ENCODE measurements at places on chromosomes 5 and 9. TPM values are rescaled to one million over a fixed set of nuclear protein-coding genes. Genes with fewer than 3 reads are reported as not detected.

Gene TAF11L6
- not detected for polyA plus RNA-seq

DNA sequence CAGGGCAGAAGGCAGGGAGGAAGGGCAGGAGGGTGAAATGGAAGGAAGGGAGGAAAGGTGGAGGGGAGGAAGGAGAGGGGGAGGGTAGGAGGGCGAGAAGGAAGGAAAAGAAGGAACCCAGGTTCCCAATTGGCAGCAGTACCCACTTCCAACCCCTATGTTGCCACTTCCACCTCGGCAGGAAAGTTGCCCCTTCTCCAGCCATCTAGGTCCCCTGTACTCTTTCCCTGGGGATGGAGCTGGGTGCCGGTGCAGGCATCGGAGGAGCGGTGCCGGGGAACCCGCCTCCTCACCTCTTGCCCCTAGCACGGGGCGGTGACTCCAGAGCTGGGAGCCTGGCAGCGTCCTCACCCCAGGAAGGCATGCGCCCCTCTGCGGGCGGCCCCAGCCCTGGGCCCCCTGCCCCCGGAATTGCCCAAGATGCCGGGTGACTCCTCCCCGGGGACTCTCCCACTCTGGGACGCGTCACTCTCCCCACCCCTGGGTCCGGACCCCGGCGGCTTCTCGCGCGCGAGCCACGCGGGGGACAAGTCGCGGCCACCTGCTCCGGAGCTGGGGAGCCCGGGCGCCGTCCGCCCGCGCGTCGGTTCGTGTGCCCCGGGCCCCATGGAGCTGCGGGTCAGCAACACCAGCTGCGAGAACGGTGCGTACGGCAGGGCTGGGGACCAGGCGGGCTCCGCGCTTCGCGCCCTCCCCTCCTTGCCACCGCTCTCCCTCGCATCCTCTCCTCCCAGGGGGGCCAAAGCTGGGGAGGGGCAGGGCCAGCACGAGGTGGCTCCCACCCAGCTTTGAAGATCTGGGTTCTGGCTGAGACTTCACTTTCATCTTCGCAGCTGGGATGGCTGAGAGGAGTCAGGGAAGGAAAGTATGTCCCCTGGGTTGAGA, at the start of gene NIPAL4:
TSS of gene NIPAL4 (plus strand) at position 499 of the 885 bp plus-strand sequence. CDS start at position 607, 108 bp downstream.
- no peak for DNase-seq

Gene ARHGEF37
- 6.9 TPM for polyA plus RNA-seq

DNA sequence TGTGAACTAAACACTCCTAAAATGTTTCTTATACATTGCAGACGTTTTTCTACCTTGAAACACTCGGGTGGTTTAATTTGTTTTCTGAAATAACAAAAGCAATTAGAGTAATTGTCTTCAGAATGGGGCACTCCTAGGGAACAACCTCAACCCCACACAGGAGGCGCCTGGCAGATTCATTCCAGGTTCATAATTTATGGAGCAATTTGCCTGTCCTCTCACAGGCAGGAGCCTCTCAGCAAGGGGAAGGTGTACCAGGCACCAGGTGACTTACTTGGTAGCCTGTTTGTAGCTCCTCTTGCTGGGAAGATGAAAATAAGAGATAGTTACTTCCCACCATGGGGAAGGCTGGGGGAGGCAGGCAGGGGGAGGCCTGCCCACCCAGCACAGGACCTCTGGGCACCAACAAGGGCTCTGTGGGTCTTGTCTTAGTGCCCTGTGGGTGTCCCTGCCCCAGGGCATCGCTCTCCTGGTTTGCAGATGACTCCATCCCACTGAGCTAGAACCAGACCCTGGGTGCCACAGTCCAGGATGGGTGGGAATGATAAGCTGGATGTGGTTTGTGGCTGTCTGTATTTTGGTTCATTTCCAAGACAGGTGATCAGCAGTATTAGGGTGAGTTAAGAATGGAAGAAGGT, 144.4 kb downstream of the FSTL4 start:
- no peak for DNase-seq

- DNase-seq: no peak
These were observed 221.0 kb downstream of the DCP2 start for GRCh38 chr5:113197456-113198200.

DNA sequence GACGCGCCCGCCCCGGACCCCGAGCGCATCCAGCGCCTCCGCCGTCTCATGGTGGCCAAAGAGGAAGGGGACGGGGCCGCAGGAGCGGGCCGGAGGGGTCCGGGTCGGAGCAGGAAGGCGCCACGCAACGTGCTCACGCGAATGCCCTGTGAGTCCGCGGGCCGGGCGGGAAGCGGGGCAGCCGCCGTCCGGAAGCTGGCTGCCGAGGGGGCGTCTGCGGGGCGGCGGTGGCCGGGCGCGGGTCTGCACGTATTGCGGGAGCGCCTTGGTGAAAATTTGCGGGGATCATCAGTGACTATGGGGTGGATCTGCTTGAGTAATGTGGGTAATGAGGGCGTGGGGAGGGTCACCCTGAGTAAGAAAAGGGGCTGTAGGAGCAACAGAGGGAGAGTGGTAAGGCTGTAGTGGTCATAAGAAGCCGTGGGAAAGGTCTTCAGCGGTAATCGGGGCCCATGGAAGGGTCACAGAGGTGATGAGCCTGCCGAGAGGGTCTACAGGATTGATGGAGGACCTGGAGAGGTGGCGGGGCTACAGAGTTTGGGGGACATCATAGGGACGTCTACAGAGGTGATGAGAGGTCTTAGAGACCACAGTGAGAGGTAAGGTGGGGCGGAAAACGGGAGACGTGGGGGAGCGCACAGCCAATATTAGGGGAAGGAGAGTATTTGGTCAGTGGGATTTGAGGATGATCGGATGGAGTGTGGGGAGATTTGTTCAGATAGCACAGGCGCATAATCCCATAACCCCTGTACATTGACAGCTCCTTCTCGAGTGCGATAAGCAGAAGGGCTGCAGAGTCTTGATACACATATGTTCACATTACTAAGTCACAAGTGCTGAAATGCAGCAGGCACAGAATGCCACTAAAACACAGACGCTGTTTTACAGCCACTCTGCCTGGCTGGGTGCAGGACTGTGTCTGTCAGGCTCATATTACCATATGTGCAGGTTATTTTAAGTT, 819 bp downstream of the LSM11 start:
- DNase-seq: no peak

Gene AGXT2
- polyA plus RNA-seq: 51.2 TPM

DNA sequence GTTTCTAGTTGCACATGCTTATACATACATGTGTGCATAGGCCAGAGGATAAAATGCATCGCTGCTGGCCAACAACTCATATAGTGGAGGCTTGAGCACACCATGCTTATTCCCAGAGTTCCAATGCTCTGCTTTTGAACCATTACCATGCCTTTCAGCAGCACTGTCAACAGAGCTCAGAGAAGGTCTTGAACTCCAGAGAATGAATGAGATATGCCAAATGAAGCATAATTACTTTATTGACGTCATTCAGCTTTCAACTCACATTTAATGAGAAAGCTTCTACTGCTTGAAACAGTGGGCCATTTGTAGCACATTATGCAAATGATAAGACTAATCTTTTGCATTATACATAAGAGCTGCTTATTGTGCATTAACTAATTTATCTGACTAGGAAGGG, 765.3 kb upstream of the GRAMD2B start:
- DNase-seq: no peak

Gene PRR16
- 4.8 TPM for polyA plus RNA-seq

- no peak for DNase-seq
These were observed 137.7 kb downstream of the SPATA31D1 start for GRCh38 chr9:82126256-82126655.

- DNase-seq: no peak
These were observed 2083.0 kb upstream of the ACO1 start for GRCh38 chr9:30301271-30301963.

Gene FAM170A
- polyA plus RNA-seq: not detected

DNA sequence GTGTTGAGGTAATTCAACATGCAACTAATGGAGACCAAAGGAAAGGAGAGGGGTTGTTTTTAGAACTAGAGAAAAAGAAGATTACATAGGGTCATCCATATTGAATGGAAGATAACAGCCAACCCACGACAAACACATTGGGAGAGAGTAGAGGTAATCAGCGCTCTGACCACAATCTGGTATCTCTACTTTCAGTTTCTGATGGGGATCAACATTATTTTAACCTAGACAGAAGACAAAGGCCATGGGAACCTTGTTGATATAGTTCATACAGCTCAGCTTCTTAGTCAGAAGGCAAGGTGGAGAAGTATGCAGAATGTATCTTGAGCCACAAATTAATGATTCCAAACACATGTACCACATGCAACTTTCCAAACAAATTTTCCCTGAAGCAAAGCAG, 537.1 kb upstream of the ST8SIA4 start:
- no peak for DNase-seq

- DNase-seq: peak; percentile 70
These were observed 763.7 kb upstream of the GRAMD2B start for GRCh38 chr5:125659316-125660023.

- DNase-seq: no peak
These were observed 170.2 kb upstream of the CD180 start for GRCh38 chr5:67366691-67367395.

DNA sequence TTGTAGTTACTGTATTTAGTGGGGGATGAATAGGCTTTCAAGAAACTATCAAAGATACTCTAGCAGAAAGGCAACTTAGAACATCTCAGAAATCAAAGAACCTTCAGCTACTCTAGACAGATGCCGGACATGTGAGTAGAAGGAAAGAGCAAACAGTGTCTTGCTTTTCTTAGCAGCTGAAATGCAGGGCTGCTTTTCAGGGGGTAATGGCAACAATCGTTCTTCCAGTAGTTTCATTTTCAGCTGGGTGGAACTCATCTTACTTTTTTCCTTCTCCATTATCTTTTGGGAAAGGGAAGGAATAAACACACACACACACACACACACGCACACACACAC, 281.6 kb downstream of the CRB2 start:
- no peak for DNase-seq

- no peak for DNase-seq
These were observed 100.1 kb downstream of the RAPGEF6 start for GRCh38 chr5:131534974-131535373.

Gene SLC25A2
- not detected for polyA plus RNA-seq

DNA sequence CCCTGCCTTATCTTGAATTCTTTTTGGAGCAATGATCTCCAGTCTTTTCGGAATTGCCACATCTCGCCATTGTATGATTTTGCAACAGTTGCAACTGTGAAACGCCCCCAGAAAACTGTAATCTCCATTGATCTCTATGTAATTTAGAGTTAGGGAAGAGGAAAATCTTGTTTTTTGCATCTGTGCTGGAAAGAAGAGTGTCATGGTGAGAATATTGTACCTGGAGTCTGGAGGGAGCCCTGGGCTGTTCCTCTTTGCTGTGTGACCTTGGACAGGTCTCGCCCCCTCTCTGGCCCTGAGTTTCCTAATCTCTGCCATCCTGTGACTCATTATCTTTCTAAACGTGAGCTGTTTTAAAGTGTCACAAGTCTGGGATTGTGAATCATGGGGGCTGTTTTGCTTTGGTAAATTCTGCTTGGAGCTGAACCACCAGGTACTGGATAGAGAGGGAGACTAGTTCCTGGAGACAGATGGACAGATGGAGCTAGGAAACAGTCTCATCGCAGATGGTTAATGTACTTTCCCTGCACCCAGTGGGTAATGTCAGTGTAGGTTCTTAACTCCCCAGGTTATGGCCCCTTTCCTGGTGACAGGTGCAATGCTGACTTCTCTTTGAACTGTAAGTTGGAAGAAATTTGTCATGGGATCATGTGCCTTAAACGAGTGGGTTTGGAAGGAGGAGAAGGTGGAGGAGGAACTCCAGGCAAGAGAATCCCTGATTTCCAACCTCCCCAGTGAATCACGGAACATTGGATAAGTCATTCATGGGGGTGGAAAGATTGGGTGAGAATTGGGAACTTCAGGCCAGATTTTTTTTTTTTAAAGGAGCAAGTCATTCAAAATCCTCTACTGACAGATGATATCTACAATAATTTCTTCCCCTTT, 19.6 kb downstream of the PPARGC1B start:
- DNase-seq: no peak

- no peak for DNase-seq
These were observed 27.4 kb downstream of the LNPEP start for GRCh38 chr5:96963267-96963666.

DNA sequence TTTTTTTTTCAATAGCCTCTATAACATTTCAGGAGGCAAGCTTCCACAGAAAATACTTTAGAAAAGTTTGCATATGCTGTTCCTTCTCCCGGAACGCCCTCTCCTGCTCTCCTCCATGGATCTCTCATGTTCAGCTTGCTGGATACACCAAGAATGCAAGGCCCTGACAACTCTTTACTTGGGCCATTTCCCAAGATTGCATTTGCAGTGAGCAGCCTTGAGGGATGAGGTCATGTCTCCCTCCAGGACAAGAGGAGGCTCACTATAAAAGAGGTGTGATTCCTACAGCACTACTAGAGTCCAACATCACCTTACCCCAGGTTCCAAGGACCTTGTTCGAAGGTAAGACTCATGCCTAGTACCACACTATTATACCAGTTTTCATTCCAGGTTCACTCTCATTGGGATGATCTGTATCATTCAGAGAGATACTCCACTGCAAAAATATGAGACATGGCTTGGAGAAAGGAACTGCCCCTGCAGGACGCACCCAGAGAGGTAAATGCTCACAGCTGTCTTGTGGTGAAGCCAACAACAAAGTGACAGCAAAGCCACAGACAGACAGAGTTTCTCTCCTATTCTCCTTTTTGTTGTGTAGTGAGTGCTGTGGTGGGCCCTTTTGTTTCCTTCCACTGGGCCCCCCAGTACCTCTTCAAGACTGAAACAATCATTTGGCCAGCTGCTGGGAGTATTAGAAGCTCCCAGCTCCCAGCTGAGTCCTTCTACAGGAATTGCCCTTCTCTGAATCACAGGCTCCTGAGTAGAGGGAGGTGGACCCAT, 151.7 kb upstream of the ZNF366 start:
- no peak for DNase-seq

GRCh38 chr5:16521521-16522483, 56.2 kb upstream of the ZNF622 start:
- no peak for DNase-seq

DNA sequence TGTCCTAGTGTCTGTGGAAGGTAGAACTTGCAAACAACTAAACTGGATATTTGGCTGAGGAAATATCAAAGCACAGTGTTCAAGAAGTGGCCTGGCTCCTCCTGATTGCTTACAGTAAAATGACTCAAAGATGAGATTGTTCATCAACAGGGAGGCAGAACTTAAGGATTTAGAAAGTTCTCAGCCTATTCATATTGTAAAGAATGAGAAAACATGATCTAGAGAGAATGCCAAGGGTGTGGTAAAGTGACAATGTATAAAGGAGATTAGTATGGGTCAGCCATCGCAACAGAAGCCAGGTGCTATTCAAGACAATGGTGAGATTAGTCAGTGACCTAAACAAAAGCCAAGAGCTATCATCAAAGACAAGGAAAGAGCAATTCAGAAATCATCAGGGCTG, 372.3 kb downstream of the SPOCK1 start:
- DNase-seq: no peak

Gene NKD2
- 16.5 TPM for polyA plus RNA-seq

Gene PRR7
- 3.8 TPM for polyA plus RNA-seq

Gene TYRP1
- 2.0 TPM for polyA plus RNA-seq
